ENCODE measurements at places on chromosomes 3 and 15.

- DNase-seq, result no peak
These were observed 338.4 kb upstream of the ADAMTS9 start for GRCh38 chr3:65026151-65026550.

DNA sequence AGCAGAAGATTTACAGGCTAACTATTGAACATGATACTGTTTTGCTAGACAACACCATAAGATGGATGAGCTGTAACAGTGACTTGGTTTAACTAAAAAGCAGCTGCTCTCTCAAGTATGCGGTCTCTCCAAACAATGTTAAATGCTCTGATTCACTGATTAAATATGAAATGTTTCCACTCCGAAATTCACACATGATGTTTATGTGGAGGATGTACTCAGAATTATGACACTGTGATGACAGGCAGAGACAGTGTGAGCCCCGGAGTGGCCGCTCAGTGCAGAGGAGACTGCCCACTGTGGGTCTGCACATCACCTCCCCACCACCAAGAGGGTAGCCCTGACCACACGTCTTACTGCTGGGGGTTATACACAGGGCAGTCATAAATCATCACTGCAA, 83.9 kb upstream of the MEX3B start:
- no peak for DNase-seq

DNA sequence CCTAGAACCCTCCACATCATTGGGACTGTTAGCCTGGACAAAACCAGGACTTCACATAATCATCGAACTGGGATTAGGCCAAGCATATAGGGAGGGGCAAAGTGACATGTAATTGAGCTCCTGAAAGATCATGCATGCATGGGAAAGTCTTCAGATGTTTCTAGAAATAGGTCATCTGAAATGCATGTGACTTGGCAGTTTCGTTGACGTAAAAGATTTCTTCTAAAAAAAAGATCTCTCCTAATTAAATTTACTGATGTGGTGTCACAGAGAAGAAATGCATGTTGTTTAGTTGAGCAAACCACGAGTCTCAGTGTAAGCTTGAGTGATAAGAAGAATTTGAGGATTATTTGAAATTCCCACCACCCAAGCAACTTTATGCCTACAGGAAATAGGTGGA, 70.0 kb upstream of the LIMD1 start:
- DNase-seq, result no peak

- DNase-seq, result no peak
These were observed 36.8 kb upstream of the TCAIM start for GRCh38 chr3:44301746-44302145.

DNA sequence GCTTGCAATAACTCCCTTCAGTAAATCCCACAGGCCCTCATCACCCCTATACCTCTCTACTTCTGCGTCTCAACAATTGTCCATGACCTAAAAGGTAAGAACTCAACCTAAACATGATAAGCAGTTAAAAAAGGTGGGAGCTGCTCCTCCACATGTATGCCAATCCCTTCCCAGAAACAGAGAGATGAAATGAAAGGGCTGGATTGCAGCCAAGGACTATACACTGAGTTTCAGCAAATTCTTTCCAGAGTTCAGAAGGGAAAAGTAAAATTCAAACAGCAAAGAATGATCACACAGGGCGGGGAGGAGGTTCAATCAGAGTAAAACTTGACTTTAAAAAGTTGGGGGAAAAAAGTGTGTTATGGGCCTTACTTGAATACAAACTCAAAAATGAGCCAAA, 27.5 kb downstream of the PLOD2 start:
- DNase-seq, result no peak

DNA sequence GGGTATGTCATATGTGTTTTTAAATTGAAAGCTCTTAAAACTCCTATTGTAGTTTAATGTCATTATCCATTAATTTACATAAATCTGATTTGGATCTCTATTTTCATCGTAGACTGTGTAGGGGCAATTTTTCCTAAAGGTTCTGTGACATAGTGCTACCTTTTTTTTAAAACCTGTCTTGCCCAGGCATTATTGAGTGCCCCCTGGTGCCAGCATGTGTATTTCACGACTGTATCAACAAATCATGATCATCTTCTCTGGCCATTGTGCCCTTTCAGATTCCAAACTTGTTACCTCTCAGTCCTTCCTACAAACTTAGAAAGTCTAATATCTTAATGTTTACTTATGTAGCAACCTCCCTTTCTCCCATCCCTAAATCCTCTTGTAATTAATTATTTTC, 97.2 kb upstream of the FLNB start:
- DNase-seq, result no peak

DNA sequence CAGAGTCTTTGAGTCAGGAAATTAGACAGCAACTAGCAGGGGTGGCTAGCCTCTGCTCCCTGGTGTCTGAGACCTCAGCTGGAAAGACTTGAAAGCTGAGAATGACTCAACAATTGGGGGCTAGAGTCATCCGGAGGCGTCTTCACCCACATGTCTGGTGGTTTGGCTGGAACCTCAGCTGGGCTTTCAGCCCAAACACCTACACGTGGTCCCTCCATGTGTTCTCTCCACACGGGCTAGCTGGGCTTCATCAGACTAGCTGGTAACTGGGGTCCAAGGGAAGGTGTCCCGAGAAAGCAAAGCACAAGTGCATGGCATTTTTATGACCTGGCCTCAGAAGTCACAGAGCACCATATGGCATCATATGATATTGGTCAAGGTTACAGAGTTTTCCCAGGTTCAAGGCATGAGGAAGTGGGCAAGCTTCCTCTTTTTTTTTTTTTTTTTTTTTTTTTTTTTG, 19.9 kb upstream of the ABHD2 start:
- no peak for DNase-seq

DNA sequence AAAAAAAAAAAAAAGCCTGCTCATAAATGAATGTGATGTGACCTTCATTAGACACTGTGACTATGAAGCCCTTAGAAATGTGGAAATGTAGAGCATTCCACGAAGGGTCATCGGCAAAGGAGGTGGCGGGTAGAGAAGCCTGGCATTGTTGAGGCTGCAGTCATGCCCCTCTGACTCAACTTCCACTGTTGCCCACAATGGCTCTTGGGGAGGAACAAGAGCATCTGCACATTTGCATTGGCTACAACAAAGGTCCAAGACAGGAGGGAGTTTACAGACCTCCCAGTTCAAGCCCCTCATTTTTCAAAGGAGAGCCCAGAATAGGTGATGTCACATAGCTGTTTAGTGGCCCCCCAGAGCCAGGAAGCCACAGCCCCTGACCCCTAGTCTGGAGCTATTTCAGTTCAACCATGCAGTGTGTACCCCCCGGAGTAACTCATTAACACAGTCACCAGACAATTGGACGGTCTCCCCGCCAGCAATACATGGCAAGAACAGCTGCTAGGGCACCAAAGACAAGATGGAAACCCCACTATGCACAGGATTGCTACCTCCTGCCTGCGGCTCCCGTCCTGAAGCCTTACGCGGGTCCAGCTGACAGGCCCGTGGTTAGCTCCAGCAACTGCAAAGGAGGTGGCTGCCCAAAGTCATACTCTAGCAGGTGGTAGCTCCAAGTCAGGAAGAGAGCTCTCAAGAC, 56.2 kb downstream of the SH3BP5 start:
- DNase-seq, result no peak

GRCh38 chr3:137766876-137767537, 2.9 kb downstream of the SOX14 start:
- no peak for DNase-seq

Data from natural killer cell (primary cell).